NCI-H1417 (cell line): ENCODE measurements at places on chromosomes 12 and 14.
A peak's percentile ranks its signal among the peaks of the same experiment; 100 is the strongest.

- no peak for DNase-seq
Measured at GRCh38 chr12:2796187-2796666, 1.5 kb downstream of the FKBP4 start.

- peak; percentile 54 for DNase-seq
Measured at GRCh38 chr14:49769581-49770211, 1.7 kb downstream of the KLHDC2 start.

- DNase-seq, result peak; percentile 29
Measured at GRCh38 chr12:51905471-51906429, 1.6 kb upstream of the ACVRL1 start.

GRCh38 chr14:64109819-64110554 lies 184.2 kb downstream of the ESR2 start:
- no peak for DNase-seq

GRCh38 chr12:21476949-21477348 lies 24.5 kb downstream of the RECQL start:
- DNase-seq, result no peak
